ENCODE measurements at places on chromosomes 11 and 22.
A peak's percentile ranks its signal among the peaks of the same experiment; 100 is the strongest.

- no peak for DNase-seq
These were observed 9.7 kb downstream of the NHERF4 start for GRCh38 chr11:119194811-119195440.

DNA sequence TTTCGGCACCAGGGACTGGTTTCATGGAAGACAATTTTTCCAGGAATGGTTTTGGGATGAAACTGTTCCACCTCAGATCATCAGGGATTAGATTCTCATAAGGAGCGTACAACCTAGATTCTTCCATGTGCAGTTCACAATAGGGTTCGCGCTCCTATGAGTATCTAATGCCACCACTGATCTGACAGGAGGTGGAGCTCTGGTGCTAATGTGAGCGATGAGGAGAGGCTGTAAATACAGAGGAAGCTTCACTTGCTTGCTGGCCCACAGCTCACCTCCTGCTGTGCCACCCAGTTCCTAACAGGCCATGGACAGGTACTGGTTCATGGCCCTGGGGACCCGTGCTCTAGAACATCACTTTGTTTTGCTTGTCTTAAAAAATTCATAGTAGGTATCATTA is 41.8 kb upstream of the AMPD3 start:
- no peak for DNase-seq

GRCh38 chr11:111402411-111402810 is 23.3 kb upstream of the POU2AF1 start:
- no peak for DNase-seq

DNA sequence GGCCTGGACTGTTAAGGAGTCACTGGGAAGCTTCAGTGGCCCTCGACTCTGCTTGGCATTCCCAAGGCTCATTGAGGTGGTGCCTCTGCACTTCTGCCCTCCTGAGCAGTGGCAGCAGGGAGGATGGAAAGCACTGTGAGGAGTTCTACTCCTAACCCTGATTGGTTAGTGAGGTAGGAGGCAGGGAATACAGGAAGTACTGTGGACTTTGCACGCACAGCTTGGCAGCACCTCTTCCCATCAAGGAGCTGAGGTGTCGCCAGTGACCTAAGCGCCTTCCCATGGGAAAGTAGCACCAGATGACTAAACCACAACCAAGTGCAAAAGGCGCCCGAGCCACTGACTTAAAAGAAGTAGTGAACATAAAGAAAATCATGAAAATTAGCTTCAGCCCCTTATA is 152.5 kb upstream of the CADM1 start:
- DNase-seq, result no peak

DNA sequence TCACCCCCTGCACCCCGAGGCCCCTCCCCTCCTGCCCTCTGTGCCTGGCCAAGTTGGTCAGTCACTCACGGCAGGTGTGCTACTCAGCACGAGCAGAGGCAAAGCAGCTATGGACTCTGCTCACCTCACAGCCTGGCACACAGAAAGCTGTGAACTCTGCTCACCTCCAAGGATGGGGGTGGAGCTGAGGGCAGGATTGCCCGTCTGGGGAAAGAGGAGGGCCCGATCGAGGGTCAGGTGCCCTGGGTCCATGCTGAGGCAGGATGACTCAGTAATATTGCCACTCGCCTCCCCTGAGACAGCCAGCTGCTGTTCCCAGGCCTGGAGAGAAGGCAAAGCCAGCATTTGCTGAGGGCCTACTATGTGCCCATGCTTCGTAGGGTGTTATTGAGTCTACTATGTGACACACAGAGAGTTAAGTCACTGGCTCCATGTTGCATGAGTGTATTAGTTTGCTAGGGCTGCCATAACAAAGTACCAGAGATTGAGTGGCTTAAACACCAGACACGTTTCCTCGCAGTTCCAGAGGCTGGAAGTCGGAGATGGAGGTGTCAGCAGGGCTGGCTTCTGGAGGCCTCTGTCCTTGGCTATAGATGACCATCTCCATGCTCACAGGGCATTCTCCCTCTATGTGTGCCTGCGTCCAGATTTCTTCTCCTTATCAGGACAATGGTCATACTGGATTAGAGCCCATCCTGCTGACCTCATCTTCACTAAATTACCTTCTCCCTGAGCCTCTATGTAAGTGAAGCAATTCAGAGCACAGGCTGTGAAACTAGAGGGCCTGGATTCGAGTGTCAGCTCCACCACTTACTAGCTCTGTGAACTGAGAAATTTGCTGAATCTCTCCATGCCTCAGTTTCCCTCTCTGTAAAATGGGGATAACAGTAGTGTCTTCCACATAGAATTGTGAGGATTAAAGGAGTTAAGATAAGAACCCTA is 13.2 kb upstream of the TSKU start:
- DNase-seq, result no peak

GRCh38 chr11:31757260-31757835 is 53.8 kb downstream of the PAX6 start:
- no peak for DNase-seq

DNA sequence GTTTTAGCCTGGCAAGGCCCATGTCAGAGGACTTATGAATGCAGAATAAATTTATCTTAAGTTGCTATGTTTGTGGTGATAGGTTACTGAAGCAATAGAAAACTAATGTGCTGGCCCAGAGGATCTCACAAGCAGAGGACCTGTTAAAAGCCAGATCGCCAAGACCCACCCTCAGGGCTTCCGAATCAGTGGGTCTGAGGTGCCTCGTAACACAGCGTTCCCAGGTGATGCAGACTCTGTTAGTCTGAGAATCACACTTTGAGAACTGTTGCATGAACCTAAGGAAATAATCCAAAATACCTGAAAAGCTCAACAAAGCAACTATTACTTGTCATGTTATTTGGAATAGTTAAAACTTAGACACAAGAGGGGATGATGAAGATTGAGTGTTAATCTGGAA is 6.7 kb upstream of the SCARF2 start:
- no peak for DNase-seq

DNA sequence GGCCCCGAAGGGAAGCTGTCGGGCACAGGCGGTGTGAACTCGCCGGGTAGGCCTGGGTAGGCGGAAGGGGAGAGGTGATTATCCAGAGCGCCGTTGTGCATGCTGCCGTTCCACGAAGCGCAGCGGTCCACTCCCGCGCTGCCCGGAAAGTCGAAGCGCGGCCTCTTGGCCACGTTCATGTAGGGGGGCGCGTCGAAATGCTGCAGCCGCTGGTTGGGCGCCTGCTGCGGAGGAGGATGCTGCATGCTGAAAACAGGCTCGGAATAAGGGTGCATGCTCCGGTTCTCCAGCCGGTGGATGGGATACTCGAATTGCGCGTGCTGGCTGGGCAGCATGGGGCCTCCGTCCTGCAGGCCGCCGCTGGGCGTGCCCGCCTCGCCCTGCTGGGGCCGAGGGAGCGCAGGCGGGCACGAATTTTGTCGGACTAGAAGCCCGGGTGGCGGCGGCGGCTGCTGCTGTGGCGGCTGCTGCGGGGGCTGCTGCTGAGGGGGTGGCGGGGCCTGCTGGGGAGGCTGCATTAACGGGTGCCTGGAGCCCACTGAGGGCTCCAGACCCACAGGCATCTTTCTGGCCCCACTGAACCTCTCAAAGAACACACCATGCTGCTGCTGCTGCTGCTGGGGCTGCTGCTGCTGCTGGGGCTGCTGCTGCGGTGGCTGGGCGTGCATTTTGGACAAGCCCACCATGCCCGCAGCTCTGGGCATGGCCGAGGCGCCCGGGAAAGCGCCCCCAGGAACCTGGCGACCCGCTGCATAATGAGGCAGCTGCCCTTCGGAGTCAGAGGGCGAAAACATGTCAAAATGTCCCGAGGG is 2.3 kb downstream of the MN1 start:
- no peak for DNase-seq

DNA sequence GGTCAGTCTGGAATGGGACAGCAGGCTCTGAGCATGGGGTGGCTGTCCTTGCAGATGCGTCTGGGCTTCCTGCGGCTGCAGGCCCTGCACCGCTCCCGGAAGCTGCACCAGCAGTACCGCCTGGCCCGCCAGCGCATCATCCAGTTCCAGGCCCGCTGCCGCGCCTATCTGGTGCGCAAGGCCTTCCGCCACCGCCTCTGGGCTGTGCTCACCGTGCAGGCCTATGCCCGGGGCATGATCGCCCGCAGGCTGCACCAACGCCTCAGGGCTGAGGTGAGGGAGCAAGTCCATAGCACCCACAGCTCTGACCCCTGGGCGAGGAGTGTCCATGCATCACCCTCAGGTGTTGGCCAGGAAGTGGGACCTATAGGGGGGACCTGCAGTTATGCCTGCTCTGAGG is 51.6 kb downstream of the MYO7A start:
- DNase-seq, result no peak

- no peak for DNase-seq
These were observed 317.8 kb downstream of the NTM start for GRCh38 chr11:131688048-131688693.

DNA sequence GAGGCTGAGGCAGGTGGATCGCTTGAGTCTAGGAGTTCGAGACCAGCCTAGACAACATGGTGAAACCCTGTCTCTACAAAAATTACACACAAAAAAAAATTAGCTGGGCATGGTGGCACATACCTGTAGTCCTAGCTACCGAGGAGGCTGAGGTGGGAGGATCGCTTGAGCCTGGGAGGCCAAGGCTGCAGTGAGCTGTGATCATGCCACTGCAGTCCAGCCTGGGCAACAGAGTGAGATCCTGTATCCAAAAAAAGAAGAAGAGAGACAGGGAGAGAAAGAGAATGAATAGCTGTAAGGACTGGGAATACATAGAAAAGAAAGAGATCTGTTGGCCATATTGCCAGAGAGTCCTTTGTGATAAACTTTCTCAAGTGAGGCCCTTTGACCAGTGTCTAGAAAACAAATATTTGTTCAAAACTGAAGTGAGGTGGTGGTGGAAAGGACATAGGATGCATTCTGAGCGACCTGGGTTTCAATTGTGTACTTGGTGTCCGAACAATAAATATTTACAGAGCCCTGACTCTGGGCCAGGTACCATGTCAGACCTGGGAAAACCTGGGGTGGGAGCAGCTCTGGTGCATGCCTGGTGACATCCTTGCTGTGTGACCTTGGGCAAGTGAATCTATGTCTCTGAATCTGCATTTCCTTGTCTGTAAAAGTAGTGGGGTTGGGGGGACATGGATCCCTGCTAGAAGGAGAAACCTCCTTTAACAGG is 89.6 kb upstream of the CRYBB3 start:
- no peak for DNase-seq

- DNase-seq, result no peak
These were observed 393.7 kb downstream of the BRD1 start for GRCh38 chr22:49433717-49434611.

DNA sequence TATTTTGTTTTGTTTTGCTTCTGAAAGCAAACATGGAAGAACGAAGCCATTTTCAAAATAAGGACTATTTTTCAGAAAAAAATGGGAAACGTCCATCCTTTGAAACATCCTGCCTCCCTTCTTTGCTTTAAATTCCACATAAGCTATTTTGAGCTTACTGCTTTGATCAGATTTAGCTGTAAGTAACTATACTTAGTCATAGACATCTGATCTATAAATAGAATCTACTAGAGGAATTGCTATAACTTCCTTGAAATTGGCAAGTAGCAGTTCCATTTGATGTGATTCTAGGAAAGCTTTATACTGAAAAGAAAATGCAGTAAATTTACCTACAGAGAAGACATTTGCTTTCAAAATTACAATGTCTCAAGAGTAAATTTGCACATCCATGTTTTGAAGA is 305.8 kb downstream of the TTC28 start:
- DNase-seq, result no peak

GRCh38 chr11:100925935-100926334 is 203.7 kb downstream of the PGR start:
- peak; percentile 56 for DNase-seq

DNA sequence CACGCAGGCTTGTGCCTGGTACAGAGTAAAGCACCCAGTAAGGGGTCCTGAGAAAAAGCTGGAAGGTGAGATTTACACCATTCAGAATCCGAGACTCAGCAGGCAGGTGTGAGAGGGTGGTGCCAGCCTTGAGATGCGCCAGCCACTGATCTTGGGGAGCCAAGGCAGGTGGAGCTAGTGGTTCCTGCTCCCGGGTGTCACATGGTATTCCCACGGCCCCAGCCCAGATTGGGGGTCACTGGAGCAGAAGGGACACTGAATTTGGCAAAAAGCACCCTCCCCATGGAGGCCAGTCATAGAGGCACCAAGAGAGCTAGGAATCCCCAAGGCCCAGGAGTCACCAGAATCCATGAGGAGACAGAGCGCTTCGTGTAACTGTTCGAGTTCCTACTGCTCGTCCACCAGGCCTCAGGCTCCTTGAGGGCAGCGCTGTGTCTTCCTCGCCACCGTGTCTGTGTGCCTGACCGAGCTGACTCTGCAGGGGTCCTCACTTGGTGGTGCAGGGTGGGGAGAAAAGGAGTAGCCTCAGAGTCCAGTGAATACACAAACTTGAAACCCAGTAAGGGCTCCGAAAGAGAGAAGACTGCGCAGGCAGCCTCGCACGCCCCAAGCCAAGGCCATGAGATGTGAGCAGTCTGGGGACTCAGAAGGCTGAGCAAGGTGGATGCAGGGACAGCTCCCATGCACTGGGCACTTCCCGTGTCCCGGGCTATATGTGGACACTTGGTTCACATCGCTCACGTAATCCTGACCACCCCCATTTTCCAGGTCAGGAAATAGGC is 28.2 kb downstream of the TOM1 start:
- DNase-seq, result no peak

- DNase-seq, result no peak
These were observed 24.3 kb downstream of the SERPIND1 start for GRCh38 chr22:20798218-20798617.

- DNase-seq, result no peak
These were observed 29.8 kb downstream of the LMO1 start for GRCh38 chr11:8233691-8234424.

GRCh38 chr11:19552161-19552560 is 160.5 kb upstream of the NAV2 start:
- no peak for DNase-seq

DNA sequence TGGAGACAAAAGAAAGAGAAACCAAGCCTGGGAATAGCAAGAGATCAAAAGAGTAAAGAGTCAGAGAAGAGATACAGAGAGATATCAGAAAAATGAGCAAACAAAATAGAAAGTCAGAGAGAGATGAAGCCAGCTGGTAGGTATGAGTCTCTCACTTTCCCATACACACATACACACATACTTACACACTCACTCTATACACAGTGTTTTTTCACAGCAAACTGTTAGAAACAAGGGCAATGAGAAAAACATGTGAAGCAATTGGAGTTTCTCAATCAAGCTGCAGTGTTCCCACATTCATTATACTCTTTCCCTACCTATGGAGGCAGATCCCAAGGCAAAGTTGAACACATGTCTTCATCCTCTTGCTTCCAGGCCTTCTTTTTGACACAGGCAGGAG is 2.6 kb upstream of the NLRP10 start:
- DNase-seq, result no peak

- no peak for DNase-seq
These were observed 212.2 kb upstream of the TBCEL start for GRCh38 chr11:120811731-120812130.

Data from fibroblast of skin of left biceps (primary cell).